ENCODE measurements at places on chromosomes 7 and 10. TPM values are rescaled to one million over a fixed set of nuclear protein-coding genes. Genes with fewer than 3 reads are reported as not detected.

DPYSL4 gene
- total RNA-seq = not detected

HMX3 gene
- not detected for total RNA-seq

CALHM1 gene
- not detected for total RNA-seq

CALHM3 gene
- total RNA-seq = not detected

ZNF92 gene
- total RNA-seq = 10.6 TPM

LLCFC1 gene
- not detected for total RNA-seq

NOBOX gene
- not detected for total RNA-seq

ALOX5 gene
- total RNA-seq = 63.9 TPM

ACTR1A gene
- 147 TPM for total RNA-seq

TMEM236 gene
- 3.2 TPM for total RNA-seq

FOXL3 gene
- not detected for total RNA-seq

EEPD1 gene
- 22.2 TPM for total RNA-seq

GSTK1 gene
- total RNA-seq = 227 TPM

OTUD1 gene
- 13.8 TPM for total RNA-seq

STOX1 gene
- 5.7 TPM for total RNA-seq

GJD4 gene
- not detected for total RNA-seq

TSPAN12 gene
- total RNA-seq = 11.1 TPM

CCDC3 gene
- total RNA-seq = 39.1 TPM

MNX1 gene
- total RNA-seq = not detected

ADCY1 gene
- 0.94 TPM for total RNA-seq

Measured in subcutaneous adipose tissue (tissue), 4 donors.